ENCODE measurements at places on chromosomes 13 and 19. TPM values are rescaled to one million over a fixed set of nuclear protein-coding genes. Genes with fewer than 3 reads are reported as not detected.

The ARHGAP45 gene
- 1.5 TPM for polyA plus RNA-seq

The RASIP1 gene
- polyA plus RNA-seq = 0.62 TPM

The FFAR2 gene
- not detected for polyA plus RNA-seq

The CYP2S1 gene
- polyA plus RNA-seq = 25.2 TPM

The ZIC2 gene
- polyA plus RNA-seq = 10.3 TPM

The KCNC3 gene
- polyA plus RNA-seq = 1.0 TPM

The CGB7 gene
- 0.79 TPM for polyA plus RNA-seq

The RDH8 gene
- polyA plus RNA-seq = not detected

The ACTN4 gene
- 1,011 TPM for polyA plus RNA-seq

The GPR183 gene
- not detected for polyA plus RNA-seq

The ATXN8OS gene
- not detected for polyA plus RNA-seq

The AP3D1 gene
- 66.9 TPM for polyA plus RNA-seq

The SCAF1 gene
- 41.0 TPM for polyA plus RNA-seq

The POU2F2 gene
- 0.24 TPM for polyA plus RNA-seq

The HSD17B14 gene
- polyA plus RNA-seq = 10.6 TPM

The FGF21 gene
- not detected for polyA plus RNA-seq

The SYT5 gene
- polyA plus RNA-seq = 0.43 TPM

The PRR12 gene
- polyA plus RNA-seq = 16.3 TPM

The KIR3DL2 gene
- polyA plus RNA-seq = not detected

The TMEM59L gene
- 4.6 TPM for polyA plus RNA-seq

The LIN7B gene
- 7.1 TPM for polyA plus RNA-seq

The ZNF628 gene
- polyA plus RNA-seq = 4.7 TPM

The TINCR gene
- polyA plus RNA-seq = 1.9 TPM

The GPR12 gene
- not detected for polyA plus RNA-seq

The NHLRC3 gene
- polyA plus RNA-seq = 7.3 TPM

The PSG4 gene
- 0.58 TPM for polyA plus RNA-seq

The RHPN2 gene
- polyA plus RNA-seq = 60.5 TPM

The BRD4 gene
- 23.3 TPM for polyA plus RNA-seq

The PDE4A gene
- polyA plus RNA-seq = 3.7 TPM

The SHISA2 gene
- polyA plus RNA-seq = not detected

The PSG1 gene
- 0.41 TPM for polyA plus RNA-seq

The WDR62 gene
- 34.1 TPM for polyA plus RNA-seq

The AMER2 gene
- polyA plus RNA-seq = not detected

The GPR4 gene
- polyA plus RNA-seq = 0.12 TPM

The ZNF578 gene
- not detected for polyA plus RNA-seq

The NKG7 gene
- not detected for polyA plus RNA-seq

The MAG gene
- not detected for polyA plus RNA-seq

The KLK15 gene
- polyA plus RNA-seq = not detected

The CYP2A7 gene
- not detected for polyA plus RNA-seq

The TGFBR3L gene
- 1.4 TPM for polyA plus RNA-seq

The C19orf67 gene
- not detected for polyA plus RNA-seq

The RXFP2 gene
- not detected for polyA plus RNA-seq

The CYTH2 gene
- 42.3 TPM for polyA plus RNA-seq

The FGF22 gene
- 1.1 TPM for polyA plus RNA-seq

Data from A549 (cell line).